Stimulated activated CD4-positive, alpha-beta T cell treated with anti-CD3 and anti-CD28 coated beads, Interleukin-1b, Interleukin-23, amount 100 ng/mL, for 1 hour (primary cell): ENCODE measurements at places on chromosomes 2 and 18.
A peak's percentile ranks its signal among the peaks of the same experiment; 100 is the strongest.

GRCh38 chr2:96951125-96951654 lies 35.2 kb downstream of the FAM178B start:
- peak; percentile 67 for DNase-seq

DNA sequence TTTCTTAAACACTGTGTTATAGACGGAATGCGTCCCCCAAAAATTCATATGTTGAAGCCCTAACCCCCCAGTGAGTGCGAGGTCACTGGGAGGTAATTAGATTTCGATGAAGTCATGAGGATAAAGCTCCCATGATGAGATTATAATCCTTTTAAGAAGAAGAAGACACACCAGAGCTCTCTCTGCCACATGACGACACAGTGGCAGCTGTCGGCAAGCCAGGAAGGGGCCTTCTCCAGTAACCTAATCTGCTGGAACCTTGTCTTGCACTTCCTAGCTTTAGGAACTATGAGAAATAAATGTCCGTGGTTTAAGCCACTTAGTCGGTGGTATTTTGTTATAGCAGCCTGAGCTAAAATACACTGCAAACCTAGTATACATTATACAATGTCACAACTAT lies 12.3 kb downstream of the TMEM237 start:
- no peak for DNase-seq

- no peak for DNase-seq
Measured at GRCh38 chr2:77268626-77269025, 253.6 kb downstream of the LRRTM4 start.

GRCh38 chr18:26503382-26503781 lies 45.0 kb downstream of the KCTD1 start:
- no peak for DNase-seq

DNA sequence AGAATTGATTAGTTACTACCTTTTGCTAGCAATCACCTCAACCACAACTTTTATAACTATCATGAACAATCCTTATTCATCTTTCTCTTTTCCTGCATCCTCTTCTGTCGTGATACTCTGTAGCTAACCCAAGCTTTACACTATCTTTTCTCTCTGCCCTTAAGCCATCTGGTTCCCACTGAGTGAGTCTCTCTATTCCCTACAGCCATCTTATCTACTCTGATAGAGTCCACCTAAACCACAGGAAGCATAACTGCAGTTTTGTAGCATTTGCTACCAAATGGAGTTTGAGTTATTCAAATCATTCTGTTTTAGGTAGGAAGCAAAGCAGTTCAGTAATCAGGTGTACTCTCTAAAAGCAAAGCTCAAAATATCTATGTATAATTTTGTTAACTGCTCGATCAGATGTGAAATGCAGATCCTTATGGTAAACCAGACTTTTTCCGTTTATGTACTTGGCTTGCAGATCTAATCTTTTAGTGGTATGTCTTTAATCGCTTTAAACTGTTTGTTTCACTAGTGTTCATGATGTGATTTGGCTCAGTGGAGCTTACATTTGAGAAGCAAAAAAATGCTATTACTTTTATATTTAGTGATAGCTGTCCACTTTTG lies 91.0 kb downstream of the CSRNP3 start:
- no peak for DNase-seq

DNA sequence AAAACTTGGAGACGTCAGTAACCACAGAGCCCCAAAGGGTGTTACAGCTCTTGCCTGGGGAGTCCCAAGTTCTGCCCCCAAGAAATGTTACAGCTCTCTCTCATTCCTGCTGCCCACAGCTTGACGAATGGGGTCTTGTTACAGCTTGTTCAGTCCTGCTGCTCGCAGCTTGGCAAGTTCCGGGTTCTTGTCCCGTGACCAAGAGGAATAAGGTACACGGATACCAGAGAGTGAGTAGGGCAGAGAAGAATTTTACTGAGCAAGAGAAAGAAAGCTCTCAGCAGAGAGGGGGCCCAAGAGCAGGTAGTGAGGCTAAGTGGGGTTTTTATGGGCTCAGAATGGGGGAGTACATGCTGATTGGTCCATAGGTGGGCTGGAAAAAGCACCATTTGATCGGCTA lies 27.2 kb downstream of the SLC39A6 start:
- no peak for DNase-seq

GRCh38 chr2:55049043-55049820 lies 1.0 kb downstream of the RTN4 start:
- DNase-seq = peak; percentile 24

DNA sequence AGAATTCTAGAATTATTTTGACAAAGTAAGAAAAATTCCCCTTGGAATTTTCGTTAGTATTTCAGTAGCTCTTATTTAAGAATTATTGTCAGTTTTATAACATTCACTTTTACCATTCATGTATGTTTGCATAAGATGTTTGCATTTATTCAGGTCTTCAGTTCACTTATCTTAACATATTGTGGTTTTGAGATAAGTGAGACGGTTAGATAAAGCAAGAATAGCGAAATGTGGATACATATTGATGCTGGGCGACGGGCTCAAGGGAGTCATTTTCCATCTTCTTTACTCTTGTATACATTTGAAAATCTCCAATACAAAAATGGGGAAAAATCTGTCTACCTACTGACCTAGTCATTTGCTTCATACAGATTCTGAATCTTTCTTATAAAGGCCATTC lies 156.7 kb upstream of the HDAC4 start:
- DNase-seq = no peak

- DNase-seq = no peak
Measured at GRCh38 chr2:83224591-83225200, 1234.4 kb downstream of the SUCLG1 start.

DNA sequence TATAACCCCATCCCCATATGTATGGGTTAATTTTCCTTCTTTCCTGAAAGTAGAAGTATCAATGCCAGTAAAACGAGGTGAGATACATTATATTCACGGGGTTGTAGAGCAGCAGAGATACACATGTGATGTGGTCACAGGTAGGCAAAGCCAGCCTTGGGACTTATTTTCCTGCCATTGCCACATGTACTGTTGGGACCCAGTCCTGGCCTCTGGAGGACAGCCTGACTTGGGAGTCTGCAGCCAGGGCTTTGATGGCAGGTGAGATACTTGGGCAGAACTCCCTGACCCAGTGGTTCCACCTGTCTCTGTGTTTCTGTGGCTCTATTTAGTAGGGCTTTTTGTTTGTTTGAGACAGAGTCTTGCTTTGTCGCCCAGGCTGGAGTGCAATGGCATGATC lies 18.1 kb downstream of the PLEKHB2 start:
- DNase-seq = no peak

DNA sequence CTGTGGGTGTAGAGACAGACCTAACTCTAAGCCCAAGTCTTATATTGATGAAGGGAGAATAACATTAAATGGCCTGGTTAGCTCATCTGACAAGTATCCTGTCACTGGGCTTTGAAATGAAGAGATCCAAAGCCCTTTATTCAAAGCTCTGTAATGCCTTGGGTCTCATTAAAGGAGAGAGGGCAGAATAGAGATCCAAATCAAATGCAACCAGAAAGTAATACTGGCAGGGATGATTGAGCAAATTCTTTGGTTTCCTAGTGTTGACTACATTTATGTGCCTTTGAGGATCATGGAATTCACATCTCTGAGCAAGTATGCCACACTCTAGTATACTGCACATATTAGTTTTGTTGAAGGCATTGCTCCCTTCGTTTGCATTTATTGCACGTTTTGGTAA lies 147.9 kb upstream of the CAVIN2 start:
- no peak for DNase-seq

GRCh38 chr2:240596080-240596460 lies 9.5 kb downstream of the CAPN10 start:
- DNase-seq = no peak

GRCh38 chr2:165401285-165401852 lies 68.1 kb upstream of the CSRNP3 start:
- DNase-seq = no peak

GRCh38 chr2:20526160-20526559 lies 79.3 kb downstream of the RHOB start:
- no peak for DNase-seq

DNA sequence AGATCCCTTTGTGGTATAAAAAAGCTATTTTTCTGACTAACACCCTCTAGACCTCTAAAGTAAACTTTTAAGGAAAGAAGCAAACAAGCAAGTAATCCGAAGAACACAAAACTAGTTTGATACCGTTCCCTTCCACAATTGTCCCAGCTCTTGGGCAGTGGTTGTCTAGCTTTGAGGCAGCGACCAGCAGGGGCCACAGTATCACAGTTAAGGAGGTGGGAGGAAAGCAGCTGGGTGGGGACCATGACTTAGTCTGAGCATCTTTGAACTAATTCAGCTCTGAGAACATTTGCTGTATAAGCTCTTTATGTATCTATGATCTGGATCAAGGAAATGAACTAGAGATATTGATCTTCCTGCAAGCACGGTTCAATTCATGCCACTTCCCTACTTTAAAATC lies 51.0 kb downstream of the SF3B1 start:
- no peak for DNase-seq

DNA sequence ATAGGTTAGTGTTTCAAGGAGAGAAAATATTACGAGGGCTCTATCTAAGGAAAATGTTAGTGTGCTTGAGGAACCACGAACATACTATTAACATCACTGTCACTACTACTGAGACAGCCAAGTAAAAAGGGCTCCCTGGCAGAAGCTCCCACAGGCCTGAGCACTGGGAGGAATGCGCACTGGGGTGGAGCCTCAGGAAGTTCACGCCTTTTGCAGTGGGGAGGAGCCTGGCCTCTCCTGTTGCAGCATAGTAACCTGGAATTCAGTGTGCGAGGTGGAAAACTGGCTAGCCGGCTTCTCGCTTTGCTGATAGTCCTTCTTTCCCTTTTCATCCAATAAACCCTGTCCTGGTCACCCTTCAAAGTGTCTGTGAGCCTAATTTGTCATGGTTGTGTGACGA lies 250.3 kb downstream of the ERBB4 start:
- DNase-seq = no peak

DNA sequence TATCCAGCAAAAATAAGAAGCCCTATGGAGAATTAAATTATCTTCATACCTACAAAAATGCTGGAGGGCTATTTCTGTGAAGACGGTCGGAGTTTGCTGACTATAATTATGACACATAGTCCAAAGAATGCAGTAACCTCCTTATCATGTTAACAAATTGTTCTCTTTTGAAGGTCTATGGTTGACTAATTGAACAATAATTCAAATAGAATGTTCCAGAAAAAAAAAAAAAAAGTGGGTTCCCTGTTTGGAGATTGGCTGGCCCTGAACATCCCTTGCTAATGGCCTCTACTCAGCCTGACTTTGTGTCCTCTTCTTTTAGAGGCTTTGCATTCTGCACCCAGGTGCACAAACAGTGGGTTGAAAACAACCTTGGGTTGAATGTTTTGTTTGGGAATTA lies 82.8 kb upstream of the CCBE1 start:
- DNase-seq = no peak

GRCh38 chr18:2656237-2656980 lies 883 bp downstream of the SMCHD1 start:
- no peak for DNase-seq

DNA sequence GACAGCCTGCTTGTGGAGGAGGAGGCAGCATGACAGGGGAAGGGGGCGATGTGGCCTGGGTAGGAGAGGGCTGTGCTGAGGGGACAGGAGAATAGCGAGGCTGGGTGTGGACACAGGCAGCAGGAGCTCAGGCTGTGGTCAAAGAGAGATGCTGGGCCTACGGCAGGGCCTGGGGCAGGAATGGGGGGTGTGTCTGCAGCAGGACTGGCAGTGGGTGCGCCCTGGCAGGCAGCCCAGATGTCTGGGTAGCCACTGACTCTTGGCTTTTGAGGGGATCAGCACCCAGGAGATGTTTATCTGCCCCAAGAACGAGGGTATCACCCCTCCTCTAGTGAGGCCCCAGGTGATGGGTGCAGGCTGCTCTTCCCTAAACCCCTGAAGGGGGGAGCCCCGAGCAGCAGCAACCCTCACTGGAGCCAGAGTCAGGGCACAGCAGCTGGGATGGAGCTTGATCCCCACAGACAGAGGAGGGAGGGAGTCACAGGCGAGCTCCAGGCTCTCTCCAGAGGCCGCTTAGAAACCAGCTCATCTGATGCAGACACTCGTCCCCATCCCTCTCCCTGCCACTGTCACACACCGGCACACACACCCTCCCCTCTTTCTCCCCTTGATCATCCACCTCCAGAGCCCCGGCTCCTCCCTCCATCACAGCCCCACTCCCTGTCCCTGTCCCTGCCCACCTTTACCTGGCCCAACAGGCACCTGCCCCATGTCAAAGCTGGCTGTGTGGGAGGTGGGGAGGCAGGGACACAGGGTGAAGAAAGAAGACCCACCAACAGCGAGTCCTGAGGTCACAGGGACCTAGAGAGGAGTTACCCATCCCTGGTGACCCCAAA lies 29.8 kb upstream of the TNS1 start:
- DNase-seq = no peak

DNA sequence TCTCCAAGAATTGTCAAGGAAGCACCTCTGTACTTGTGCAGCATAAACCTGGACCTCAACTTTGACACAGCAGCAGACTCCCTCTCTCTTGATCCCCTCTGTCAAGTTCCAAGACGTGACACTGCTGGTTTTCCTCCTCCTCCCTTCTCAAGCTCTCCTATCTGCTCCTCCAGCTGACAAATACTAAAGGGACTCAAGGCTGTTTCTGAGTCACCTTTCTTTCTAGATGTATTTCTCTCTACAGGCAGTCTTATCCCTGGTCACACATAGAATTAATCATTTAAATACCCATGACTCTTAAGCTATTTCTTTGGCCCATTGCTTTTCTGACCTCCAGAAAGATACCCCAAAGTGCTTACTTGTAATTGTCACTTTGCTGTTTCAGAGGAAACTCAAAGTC lies 53.5 kb downstream of the SEPTIN10 start:
- no peak for DNase-seq

- no peak for DNase-seq
Measured at GRCh38 chr18:10381951-10382350, 72.5 kb upstream of the APCDD1 start.
